Activated CD4-positive, alpha-beta T cell treated with anti-CD3 and anti-CD28 coated beads, Interleukin-2, amount 10 ng/mL, durations not matched to agents 7 days and 5 days (primary cell): ENCODE measurements at places on chromosomes 1 and 21. TPM values are rescaled to one million over a fixed set of nuclear protein-coding genes. Genes with fewer than 3 reads are reported as not detected.

SYT14 gene
- total RNA-seq = not detected

FAM167B gene
- total RNA-seq = 0.87 TPM

KCND3 gene
- total RNA-seq = not detected

LCK gene
- 495 TPM for total RNA-seq

DCST2 gene
- total RNA-seq = 0.50 TPM

POU3F1 gene
- not detected for total RNA-seq

CHIT1 gene
- total RNA-seq = 0.30 TPM

CDK18 gene
- total RNA-seq = 2.9 TPM

PDC gene
- not detected for total RNA-seq

TGFB2 gene
- not detected for total RNA-seq

HRNR gene
- total RNA-seq = not detected

UMODL1 gene
- 0.21 TPM for total RNA-seq

SPRR2G gene
- total RNA-seq = not detected

SLC30A7 gene
- total RNA-seq = 33.9 TPM

CRYBG2 gene
- total RNA-seq = 2.6 TPM

GSTM5 gene
- total RNA-seq = not detected

RGSL1 gene
- total RNA-seq = not detected

PKP1 gene
- not detected for total RNA-seq

VSIG8 gene
- total RNA-seq = not detected

S100A7 gene
- total RNA-seq = not detected

TRIM17 gene
- 0.73 TPM for total RNA-seq

RORC gene
- 7.3 TPM for total RNA-seq

CNKSR1 gene
- total RNA-seq = 6.4 TPM

AUNIP gene
- total RNA-seq = 6.7 TPM

ANGPTL3 gene
- not detected for total RNA-seq

CR1L gene
- total RNA-seq = not detected

PBXIP1 gene
- 92.0 TPM for total RNA-seq

MATN1 gene
- total RNA-seq = not detected

NBPF12 gene
- 18.0 TPM for total RNA-seq

HES4 gene
- total RNA-seq = 0.46 TPM

POGZ gene
- 85.5 TPM for total RNA-seq

NUF2 gene
- total RNA-seq = 62.5 TPM

IL24 gene
- not detected for total RNA-seq

G0S2 gene
- total RNA-seq = 0.64 TPM

MEGF6 gene
- 26.6 TPM for total RNA-seq

RAB25 gene
- total RNA-seq = not detected

TMPRSS15 gene
- not detected for total RNA-seq

DPT gene
- total RNA-seq = not detected

ADCY10 gene
- not detected for total RNA-seq

LCE2A gene
- not detected for total RNA-seq

UTS2 gene
- total RNA-seq = 0.17 TPM

NDUFV3 gene
- total RNA-seq = 25.0 TPM

ADPRS gene
- total RNA-seq = 29.5 TPM

ASTN1 gene
- not detected for total RNA-seq

NT5C1A gene
- total RNA-seq = not detected

GJA4 gene
- not detected for total RNA-seq

ERICH3 gene
- not detected for total RNA-seq

ERO1B gene
- total RNA-seq = 2.6 TPM

DIO1 gene
- not detected for total RNA-seq

OR13G1 gene
- total RNA-seq = not detected

PCSK9 gene
- not detected for total RNA-seq
